B cell (primary cell): ENCODE measurements at places on chromosomes 6 and 20. TPM values are rescaled to one million over a fixed set of nuclear protein-coding genes. Genes with fewer than 3 reads are reported as not detected.

The FERMT1 gene
- total RNA-seq = not detected in 2 replicates

The THBS2 gene
- total RNA-seq = not detected in 2 replicates

The PACSIN1 gene
- total RNA-seq = 0.20 TPM in 1 of 2 replicates, not detected in the other

The SPATS1 gene
- total RNA-seq = not detected in 2 replicates

DNA sequence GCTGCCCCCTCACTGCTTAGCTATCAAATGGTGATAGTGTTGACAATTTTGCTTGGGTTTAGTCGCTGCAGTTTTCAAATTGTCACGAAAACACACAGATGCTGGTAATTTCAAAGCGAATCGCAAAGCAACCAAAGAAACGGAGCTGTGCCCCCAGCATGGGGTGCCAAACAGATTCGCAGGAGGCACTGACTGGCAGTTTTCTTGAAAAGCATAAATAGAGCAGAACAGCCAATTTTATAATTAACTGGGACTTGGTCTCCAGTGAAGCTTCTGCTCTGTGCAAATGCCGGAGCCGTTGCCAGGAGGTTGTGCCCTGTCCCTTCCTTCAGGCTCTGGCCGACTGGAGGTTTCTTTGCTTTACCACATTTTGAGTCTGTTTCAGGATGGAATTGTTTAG, 18.8 kb downstream of the ARHGAP40 start:
- no peak for DNase-seq

DNA sequence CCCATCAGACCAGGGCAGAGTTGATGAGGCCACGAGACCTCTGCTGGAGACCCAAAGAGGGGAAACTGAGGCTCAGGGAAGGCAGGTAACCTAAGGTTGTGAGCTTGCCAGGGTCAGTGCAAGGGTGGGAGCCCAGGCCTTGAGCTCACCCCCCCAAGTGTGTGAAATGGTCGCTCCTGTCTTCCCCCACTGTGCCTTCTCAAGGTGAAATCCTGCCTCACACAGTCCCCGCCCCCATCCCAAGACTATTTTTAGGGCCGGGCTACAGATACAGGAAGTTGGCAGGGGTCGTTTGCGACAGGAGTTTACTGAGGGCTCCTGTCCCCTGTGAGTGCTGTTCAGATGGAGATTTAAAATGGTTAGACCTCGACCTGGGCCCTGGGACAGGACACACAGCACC, 18.7 kb upstream of the GATA5 start:
- peak; percentile 68 for DNase-seq

DNA sequence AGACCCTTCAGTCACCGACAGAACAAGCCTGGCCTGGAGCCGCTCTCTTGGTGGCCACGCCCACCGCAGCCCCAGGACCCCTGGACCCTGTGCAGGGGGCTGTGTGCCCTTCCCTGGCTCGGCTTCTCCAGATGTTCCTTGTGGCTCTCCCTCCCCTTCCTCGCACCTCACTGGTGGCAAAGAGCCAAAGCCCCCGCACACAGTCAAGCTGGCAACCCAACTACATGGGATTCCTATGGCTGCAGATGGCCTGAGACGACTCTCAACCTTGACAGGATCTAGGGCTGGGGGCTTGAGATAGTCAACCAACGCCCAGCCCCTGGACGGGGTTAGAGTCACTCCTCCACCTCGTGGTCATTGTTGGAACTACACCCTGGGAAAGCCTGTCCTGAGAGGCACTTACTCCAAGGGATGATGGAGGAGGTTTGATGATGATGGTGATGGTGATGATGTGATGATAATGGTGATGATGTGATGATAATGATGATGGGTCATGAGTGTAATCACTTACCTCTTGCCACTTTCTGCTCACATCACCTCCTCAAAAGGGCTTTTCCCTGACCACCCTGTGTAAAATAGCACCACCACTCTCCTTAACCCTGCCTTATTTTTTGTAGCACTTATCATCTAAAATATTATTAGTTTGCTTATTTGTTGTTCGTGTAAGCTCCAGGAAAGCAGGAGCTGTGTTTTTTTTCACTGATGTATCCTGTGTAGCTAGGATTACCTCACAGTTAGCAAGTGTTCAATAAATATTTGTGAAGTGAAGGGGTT, 278.4 kb downstream of the LRFN2 start:
- DNase-seq = peak; percentile 67

GRCh38 chr20:52118016-52118623, 73.5 kb downstream of the ZFP64 start:
- DNase-seq = no peak

DNA sequence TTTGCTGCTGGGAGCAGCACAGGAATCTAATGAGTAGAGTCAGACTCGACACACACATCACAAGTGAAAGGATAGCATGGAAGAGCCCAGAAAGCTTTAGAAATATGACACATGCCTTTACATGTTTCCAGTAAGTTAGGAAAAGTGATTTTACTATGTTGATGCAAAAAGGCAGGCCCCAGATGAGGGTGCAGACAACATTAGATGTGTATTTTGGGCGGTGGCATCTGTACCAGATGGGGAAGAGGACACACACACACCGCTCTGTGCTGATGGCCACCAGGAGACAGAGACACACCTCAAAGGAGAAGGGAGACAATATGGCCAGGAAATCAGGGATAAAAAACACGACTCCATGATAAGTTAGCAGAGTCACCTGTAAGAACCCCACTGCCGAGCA, 625 bp downstream of the MAS1L start:
- DNase-seq = no peak
